ENCODE measurements at places on chromosomes 11 and 22.

DNA sequence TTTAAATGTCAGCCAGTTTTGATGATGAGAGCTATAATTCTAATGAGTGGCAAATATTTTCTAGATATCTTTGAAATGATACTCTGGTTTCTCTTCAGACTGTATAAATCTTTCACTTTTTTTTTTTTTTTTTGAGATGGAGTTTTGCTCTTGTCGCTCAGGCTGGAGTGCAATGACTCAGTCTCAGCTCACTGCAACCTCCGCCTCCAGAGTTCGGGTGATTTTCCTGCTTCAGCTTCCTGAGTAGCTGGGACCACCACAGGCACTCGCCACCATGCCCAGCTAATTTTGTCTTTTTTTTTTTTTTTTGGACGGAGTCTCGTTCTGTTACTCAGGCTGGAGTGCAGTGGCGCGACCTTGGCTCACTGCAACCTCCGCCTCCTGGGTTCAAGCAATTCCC, 113.6 kb downstream of the TEAD1 start:
- DNase-seq, result peak; percentile 75

DNA sequence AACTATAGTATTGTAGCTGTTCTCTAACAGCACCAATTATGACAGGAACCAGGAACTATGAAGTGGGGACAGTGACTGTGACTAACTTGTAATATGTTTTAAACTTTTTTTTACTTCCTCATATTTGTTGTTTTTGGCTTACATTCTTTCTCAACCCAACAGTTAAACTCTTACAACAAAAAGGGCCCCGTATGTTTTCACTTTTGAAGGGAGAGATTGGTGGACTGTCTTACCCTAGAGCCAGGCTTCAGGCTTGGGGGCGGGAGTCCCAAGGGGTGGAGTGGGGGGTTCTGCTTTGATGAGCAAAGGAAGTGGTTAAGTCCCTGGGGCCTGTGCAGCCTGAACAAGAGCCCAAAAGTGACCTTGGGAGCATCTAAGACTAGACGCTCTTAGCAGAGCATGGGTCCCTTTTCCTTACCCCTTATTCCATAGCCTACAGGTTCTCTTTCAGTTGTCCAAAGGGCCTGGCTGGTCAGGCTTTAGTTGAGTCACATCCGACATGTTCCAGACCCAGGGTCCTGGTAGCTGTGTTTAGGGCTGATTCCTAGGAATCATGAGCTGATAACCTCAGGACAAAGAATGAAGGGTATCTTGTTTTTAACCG, 38.8 kb downstream of the STIM1 start:
- DNase-seq, result no peak

DNA sequence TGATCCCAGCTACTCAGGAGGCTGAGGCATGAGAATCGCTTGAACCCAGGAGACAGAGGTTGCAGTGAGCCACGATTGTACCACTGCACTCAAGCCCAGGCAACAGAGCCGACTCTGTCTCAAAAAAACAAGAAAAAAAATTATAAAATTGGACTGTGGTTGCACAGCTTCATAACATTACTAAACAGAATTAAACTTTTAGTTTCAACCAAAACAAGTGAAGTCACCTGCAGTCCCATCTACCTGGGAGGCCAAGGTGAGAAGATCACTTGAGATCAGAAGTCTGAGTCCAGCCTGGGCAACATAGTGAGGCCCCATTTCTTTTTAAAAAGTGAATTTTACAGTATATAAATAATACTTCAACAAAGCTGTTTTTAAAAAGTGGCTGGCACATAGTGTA, 47.8 kb upstream of the CD5 start:
- no peak for DNase-seq

DNA sequence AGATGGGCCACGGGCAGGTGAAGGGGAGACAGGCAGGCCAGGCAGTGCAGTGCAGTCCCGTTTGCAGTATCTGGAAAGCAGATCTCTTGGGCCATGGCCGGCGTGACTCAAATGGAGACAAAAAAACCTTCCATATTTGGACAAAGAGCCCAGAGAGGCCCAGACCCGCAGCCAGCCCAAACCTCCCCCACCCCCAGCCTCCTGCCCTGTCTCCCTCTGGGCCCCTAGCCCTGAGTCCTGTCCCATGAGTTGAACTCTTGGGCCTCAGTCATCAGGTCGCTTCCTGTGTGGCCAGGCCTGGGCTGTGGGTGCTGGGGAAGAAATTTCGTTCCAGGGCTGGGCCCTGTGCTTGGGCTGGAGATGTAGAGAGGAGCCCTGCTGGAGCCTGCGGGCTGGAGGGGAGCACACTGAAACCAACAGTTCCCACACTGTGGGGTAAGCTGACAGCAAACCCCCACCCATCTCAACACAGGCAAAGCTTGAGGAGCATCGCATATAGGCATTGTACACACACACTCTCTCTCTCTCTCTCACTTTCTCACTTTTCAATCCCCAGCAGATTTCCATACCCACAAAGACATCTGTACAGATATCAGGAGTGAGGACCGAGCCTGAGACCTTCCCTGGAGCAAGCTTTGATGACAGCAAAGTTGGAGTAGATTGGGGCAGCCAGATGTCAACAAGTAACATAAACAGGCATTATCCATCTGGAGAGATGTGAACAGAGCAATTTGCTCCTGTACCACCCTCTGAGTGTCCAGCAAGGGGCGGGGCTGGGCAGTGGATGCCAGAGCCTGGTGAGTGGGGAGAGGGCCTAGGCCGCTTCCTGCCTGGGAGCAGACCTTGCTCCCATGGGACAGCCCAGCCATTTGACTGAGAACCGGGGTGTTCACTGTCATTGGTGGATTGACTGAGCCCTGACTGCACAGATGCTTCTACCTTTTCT, 17.2 kb downstream of the ARHGEF17 start:
- DNase-seq, result peak; percentile 84

DNA sequence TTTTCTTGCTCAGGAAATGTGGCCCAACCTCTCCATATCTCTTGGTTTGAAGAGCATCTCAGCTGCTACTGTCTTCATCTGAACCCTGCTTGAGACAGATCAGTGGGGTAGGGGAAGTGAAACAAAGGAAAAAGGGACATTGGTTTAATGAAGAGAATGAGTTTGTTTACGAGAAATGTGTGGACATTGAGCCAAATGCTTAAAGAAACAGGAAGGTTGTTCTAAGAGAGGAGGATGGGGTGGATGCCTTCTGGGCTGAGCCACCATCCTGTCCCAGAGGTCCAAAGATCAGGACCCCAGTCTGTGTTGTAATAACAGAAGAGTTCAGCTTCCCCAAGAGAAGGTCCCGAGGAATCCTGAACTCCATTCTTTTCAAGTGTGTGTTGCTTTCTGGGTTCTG, 369.7 kb downstream of the INSC start:
- no peak for DNase-seq
